ENCODE measurements at places on chromosomes 1 and 21.
A peak's percentile ranks its signal among the peaks of the same experiment; 100 is the strongest.

DNA sequence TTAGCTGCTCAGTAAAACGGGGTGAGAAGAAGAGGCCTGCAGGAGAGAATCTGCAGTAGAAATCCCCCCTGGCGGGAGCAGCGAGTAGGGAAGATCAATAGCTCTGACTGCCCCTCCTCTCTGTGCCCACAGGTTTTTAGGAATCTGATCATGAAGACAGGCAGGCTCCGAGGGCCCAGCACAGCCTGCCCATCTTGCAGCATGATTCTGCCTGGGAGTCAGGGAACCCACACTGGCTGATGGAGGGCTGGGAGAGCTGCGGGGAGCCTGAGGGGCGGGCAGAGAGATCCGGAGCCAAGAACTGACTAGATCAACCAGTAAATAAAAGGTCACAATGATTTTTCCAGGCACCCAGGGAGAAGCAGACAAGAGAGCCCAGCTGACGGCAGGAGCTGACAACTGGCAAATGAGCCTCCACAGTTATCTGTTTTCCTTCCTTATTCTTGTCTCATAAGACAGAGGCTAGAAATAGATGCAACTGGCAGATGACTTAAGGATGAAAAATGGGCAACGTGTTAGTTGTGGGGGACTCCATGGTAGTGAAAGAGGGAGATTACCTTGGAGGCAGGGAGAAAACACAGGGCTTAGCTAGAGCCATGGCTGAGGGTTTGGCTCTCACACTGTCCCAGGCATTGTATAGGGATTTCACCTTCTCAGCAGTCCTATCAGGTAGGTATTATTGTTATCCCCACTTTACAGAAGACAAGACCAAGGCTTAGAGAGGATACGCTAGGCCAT is 116.2 kb downstream of the PLXNA2 start:
- no peak for DNase-seq

GRCh38 chr1:109894823-109895719 is 15.6 kb upstream of the CSF1 start:
- DNase-seq, result peak; percentile 54

DNA sequence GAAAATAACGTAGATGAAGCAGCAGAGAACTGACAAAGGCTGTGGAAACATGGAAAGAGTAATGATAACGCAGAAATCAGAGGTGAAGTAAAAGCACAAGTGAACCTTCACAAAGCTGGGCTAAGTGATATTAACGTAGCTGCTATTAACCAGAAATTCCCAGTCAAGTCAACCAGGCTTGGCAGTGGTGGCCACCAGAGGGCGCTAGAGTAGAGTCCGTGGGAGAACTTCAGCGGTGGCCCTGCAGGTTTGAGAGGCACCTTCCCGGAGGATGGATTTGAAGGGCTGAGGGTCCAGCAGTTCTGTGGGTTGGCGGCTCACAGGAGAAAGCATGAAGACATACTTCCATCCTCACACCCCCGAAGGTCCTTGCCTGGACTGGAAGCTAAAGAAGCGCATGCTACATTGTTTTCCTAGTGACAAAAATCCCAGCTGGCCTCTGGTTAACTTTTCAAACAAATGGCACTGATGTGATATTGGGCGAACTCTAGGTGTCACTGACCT is 81.7 kb upstream of the ZNF648 start:
- peak; percentile 63 for DNase-seq

DNA sequence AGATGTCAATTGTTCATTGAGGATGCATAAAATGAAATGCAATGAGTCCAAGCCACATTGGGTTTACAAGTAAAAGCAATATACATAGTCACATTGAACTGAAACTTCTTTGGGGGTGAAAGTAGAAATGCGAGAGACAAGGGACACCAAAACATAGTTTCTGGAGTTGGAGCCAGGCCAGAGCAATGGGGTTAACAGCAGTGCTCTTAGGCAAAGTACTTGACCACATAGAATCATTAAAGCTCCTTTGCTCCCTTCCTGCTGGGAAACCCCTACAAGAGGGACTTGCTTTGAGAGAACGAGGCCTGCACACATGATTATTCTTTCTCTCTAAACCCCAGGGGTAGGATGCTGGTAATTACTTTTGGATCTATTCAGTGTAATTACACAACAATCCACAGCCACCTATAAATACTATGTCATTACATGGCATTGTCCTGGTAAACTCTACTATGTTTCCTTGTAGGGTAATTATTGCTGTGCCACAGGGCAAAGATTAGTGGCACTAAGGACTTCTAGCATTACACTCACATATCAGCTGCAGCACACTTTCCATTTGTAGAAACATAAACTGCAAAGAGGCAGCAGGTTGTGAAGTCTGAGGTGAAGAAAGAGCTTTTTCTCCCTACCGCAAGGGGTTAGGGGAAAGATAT is 421.6 kb upstream of the PBX1 start:
- DNase-seq, result no peak
